Midbrain (tissue), 1 donor: ENCODE measurements at places on chromosomes 7 and 10.

- DNase-seq, result no peak
Measured at GRCh38 chr10:105150259-105150880, 509.3 kb downstream of the SORCS3 start.

DNA sequence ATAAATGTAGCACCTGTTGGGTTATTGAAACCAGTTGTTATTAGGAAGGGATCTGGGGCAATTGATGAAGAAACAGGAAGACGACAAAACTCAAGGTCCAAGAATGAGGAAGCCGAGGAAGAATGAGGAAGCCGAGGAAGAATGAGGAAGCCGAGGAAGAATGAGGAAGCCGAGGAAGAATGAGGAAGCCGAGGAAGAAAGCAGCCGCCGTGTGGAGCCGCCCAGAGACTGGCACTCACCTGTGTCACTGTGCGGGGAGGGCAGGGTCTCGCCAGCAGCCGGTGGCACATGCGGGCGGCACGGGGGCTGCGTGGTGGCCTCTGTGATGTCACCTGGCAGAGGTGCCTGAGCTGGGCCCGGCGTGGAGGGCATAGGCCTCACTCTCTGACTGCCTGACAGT is 71.1 kb upstream of the CFAP46 start:
- no peak for DNase-seq

DNA sequence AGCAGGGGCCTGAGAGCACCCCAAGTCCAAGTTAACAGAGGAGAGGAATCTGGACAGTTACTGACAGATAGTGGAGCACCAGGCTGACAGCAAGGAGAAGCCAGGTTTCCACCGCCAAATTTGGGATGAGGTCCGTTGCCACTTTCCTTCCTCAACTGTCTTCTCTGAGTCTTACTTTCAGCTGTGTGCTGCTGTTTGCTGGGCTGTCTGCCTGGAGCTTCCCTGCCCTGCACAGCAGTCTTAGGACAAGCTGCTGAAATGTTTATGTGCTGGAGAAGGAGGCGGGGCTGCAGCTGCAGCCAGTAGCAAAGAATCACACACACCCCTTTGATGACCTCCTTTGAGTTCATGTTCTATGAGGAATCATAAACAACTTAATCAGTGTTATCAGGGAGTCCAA is 17.4 kb upstream of the CYP3A7 start:
- DNase-seq, result no peak

DNA sequence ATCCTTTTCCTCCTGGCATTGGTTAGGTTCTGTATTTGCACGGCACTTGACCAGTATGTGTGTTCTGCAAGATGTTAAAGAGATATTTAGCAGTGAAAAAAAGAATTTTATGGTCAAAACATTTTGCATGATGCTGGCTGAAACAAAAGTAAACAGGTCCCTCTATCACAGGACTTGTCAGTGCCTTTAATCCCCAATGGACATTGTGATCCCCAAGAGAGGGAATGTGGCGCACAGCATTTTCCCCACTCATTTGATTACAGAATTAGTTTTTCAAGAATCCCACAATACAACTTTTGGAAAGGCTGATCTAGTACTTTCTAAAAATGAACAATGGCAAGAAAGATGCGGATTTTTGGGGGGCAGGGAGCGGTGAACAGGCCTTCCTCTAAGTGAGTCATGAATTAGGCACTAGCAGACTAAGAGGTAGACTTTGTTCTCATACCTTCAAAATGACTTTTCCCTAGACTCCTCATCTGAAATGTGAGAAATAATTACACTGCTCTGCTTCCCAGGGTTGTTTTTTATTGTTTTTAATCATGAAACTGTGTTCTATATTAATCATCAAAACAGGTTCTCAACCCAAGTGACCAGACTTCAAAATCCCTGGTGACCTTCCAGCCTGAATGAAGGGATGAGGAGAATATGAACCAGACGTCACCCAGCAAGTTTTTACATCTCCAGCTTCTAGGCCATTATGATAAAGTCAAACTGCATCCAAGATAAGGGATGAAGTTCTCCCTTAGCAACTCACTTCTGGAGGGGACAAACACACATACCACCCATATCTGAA is 8.6 kb downstream of the FBXW4 start:
- DNase-seq, result no peak

GRCh38 chr10:6721480-6721879 is 141.4 kb upstream of the PRKCQ start:
- DNase-seq, result no peak

DNA sequence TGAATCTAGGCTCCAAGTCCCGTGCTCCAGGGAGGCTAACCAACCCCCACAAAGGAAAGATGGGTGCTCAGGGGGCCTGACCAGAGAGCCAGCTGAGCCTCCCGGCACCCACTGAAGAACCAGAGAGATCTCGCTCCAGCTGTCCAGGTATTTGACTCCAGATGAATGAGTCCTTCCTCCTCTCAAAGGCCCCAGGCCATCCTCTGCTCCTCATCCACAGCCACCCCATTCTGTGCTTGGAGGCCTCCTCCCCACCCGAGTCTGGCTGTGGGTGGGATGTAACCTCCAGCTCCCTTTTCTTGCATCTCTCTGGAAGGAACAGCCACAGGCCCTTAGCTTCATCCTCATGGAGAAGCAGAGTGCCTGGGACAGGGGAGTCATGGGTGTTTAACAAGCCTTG is 44.6 kb downstream of the VSTM4 start:
- DNase-seq, result no peak
